ENCODE measurements at places on chromosomes 7 and 10.

- no peak for DNase-seq
Measured at GRCh38 chr7:28661826-28662595, 249.7 kb downstream of the CREB5 start.

DNA sequence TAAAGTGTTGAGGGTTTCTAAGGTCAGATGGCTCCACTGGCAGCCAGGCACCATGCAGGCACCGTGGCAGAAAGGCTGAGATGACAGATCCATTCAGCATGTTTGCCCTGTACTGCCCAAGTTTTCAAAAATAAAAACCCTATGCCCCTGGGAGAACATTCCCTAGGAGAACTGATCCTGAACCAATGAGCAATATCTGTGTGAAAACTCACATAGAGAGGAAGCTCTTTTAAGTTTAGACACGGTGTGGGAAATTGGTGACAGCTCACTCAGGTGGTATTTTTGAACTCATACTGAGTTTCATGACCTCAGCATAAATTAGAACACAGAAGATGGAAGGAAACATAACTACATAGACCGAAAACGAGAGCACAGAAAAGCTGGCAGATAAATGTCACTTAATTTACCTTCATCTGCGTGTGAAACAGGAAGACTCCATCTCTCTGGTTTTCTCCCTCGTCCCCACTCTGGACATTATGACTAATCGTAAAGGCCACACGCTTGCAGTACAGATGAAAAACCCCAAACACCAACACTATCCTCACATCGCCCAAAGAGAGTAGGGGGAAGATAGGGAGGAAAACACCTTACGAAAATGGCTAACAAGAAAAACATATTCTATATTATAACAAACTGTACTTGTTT, 127.8 kb downstream of the ICA1 start:
- no peak for DNase-seq

DNA sequence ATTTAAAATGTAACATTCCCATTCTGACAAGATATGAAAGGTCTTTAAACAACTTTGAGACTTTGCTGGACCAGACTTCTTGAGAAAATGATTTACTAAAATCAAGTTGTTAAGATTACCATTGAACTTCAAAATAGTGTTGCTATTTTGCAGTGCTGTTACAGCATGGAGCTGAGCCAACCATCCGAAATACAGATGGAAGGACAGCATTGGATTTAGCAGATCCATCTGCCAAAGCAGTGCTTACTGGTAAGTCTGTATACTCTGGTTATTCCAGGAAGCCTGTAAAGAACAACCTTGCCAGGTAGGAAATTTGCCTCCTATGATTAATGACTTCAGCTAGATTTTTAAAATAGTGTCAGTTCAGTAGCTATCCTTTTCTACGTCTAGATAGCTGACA, 18.8 kb downstream of the TNKS2 start:
- no peak for DNase-seq

DNA sequence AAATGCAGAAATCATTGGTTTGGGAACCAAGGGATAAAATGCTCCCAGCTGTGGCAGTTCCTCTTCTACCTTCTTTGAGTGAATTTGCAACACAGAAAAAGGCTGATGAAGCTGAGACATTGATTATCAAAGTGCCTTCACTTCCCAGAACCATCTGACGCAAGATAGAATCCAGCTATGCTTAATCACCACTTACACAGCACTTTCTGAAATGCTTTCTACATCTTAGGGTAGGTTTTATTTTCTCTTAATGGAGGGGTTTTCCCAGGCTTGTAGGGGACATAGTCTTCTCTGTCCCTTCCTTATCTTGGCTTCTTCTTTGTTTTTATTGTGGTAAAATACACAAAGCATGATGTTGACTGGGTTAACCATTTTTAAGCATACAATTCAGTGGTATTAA, 332.6 kb upstream of the ZNF32 start:
- no peak for DNase-seq

GRCh38 chr7:92056286-92056685, 78.0 kb downstream of the CYP51A1 start:
- DNase-seq, result no peak
